ENCODE measurements at places on chromosomes 1 and 21.

DNA sequence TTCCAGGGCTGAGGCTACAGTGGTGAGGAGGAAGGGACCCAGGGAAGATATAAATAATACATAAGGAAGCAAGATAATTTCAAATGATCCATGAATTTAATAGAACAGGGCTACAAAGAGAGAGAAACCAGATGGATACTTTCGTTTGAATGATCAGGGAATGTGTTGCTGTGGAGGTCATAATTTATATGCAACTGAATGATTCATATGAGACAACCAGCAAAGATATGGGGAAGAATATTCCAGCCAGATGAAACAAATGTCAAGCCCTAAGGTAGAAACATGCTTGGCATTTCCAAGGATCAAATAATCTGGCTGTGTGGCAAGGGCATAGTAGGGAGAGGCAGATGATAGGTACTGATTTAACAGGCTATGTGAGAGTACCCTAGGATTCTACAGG lies 84.8 kb upstream of the ZC3H11B start:
- no peak for DNase-seq

DNA sequence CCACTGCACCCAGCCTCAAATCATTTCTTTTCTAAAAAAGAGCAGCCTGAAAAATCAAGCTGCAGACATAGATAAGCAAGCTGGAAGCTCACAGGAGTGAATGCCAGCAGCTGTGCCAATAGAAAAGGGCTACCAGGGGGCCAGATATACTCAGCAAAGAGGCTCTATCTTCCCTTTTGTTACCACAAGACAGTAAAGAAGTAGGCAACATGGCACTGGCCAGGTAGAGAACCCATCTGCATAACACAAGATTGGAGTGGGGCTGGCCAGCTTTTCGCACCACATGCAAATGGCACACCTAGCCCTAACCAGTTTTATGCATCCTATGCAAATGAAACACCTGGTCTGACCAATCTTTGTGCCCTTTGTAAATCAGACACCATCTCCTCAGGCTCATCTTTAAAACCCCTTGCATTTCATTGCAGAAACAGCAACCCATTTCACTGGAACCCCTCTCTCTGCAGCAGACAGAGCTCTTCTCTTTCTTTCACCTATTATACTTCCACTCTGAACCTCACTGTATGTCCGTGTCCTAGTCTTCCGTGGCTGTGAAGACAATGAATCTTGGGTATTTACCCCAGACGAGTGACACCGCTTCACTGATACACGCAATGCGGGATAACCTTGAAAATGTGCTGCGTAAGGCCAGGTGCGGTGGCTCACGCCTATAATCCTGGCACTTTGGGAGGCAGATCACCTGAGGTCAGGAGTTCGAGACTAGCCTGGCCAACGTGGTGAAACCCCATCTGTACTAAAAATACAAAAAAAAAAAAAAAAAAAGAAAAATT lies 15.1 kb downstream of the CASP9 start:
- no peak for DNase-seq

DNA sequence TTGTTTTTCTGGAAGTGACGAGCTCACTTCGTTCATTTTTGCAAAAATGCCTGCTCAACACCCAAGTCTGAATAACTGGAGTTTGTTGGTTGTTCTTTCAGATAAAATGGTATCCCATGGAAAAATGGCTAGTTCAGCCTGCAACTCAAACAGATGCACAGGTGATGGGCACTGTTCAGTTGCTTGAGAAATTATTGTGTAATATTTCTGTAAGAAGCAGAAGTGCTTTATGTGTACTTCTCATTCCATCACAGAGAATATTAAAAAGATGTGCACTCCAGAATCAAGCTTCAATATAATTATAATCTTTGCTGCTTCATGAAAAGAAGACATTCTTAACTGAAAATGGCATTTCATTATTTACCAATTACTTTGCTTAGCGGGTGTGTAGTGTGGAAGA lies 9.1 kb downstream of the SYT2 start:
- DNase-seq, result no peak

GRCh38 chr1:22670352-22670975 lies 17.4 kb downstream of the C1QB start:
- DNase-seq, result no peak

DNA sequence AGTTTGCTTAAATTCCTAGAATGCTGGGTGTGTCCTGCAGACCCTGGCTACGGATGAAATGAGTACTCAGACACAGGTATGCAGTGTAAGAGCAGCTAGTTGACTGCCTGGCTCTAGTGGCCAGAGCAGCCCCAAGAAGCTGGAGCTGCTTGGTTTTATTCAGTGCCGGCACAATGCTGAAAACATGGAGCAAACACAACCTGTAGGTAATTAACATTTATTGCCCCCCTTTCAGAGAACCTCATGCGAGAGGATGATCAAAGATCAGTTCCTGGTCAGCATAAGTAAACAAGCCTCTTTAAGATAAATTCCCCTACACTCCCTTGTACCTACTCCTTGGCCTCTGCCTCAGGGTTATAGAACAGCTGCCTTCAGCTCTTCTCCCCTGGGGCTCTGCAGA lies 43.2 kb downstream of the MRPS6 start:
- no peak for DNase-seq

- DNase-seq, result no peak
These were observed 213.4 kb upstream of the PTBP2 start for GRCh38 chr1:96508233-96508632.

GRCh38 chr1:19179597-19180264 lies 30.3 kb downstream of the UBR4 start:
- no peak for DNase-seq

DNA sequence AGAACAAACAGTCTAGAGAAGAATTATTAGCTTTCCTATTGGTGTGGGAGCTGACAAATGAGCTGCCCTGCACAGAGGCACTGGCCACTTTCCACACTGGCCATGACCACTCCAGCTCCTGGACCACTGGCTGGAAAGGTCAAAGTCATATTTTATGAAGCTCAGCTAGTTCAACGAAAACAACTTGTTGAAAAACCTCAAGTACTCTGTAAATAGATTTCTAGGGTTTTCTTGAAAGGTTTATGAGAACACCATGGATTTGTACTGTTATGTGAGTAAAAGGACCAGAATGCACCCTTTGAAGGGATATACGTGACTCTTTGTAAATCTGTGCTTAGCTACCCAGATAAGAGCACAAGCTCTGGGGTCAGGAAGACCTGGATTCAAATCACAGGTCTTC lies 54.5 kb upstream of the FGGY start:
- DNase-seq, result no peak

DNA sequence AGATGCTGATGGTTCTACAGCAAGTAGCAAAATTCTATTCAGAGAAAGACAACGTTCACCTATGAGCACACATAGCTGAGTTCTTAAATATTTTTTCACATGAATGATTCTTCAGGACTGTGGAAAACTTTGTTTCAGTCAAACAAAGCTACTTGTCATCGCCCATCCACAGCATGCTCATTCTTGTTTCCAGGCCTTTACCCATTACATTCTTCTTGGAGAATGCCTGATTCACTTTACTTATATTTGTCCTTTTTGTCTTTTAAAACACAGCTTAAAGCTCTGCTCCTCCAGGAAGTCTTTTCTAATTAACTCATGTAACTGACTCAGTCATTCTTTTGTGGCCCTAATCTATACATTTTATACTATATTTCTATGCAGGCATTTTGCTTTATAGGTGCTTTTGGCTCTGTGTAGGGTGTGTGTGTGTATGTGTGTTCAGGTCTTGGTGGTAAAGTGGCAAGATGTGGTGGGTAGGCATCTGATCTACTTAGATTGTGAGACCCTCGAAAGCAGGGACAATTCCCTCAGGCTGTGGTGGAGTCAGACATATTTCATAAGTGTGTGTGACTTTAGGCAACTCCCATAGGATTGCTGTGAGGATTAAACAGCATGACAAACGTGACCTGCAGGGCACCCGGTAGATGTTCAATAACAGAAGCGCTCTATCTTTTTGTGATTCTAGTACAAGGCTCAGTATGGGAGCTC lies 11.8 kb upstream of the MARK1 start:
- DNase-seq, result no peak

DNA sequence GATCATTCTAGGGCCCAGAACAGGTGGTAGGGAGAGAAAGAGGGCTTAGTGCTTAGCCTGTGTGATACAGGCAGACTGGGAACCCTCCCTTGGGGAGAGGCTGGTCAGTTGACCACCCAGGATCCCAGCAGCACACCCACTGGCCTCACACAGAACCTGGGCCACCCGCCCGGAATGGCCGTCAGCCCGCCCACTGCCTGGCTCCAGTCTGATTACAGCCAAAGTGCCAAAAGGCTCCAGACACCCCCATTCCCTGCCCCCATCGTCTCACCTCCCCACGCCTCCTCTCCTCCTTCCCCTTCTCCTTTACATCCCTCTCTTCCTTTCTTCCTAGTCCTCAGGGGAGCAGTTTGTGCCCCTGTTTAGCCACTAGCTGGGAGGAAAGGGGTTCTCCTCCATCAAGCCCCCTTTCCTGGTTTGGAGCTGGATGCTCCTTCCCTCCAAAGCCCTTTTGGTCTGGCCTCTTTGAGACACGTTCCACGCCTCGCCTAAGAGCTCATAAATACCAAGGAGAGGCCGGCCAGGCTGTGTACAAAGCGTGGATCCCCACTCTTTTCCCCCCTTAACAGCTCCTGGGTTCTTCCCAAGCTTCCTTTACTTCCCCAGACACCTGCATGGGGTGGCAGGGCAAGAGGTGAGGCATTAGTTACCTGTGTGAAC lies 4.6 kb upstream of the WNT2B start:
- no peak for DNase-seq

GRCh38 chr1:157135646-157136045 lies 2.5 kb downstream of the ETV3 start:
- no peak for DNase-seq

- no peak for DNase-seq
These were observed 1.5 kb downstream of the GPX7 start for GRCh38 chr1:52603630-52604029.

GRCh38 chr21:36551321-36551720 lies 71.4 kb upstream of the CLDN14 start:
- DNase-seq, result no peak

GRCh38 chr1:2602311-2602835 lies 15.8 kb downstream of the PRXL2B start:
- DNase-seq, result no peak

- no peak for DNase-seq
These were observed 116.0 kb upstream of the GUCA2B start for GRCh38 chr1:42037161-42037560.

DNA sequence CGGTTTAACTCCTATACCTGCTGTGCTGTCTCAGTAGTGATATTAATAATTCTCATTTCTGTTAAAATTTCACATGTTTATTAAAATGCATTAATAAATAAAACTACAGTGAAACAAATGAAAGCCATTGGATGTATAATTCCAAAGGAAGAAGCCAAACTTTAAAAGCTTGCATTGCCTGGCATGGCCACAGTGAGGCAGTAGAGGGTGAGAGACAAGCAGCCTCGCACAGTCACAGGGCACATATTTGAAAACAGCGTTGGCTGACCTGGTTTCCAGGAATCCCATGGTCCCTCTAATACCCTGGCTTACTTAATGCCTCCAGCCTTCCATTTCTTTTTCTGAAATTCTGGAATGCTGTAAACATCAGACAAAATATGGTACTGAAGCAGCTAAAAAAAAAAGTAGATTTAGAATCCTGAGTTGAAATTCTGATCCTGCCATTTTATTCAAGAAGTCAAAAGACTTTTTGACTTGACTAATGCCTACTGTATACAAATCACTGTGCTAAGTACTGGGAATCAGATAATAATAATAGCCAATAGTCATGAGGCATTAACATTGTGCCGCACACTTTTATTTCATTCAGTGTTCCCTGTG lies 6.7 kb upstream of the RNASEL start:
- no peak for DNase-seq

GRCh38 chr1:172775606-172776005 lies 116.7 kb downstream of the FASLG start:
- no peak for DNase-seq

DNA sequence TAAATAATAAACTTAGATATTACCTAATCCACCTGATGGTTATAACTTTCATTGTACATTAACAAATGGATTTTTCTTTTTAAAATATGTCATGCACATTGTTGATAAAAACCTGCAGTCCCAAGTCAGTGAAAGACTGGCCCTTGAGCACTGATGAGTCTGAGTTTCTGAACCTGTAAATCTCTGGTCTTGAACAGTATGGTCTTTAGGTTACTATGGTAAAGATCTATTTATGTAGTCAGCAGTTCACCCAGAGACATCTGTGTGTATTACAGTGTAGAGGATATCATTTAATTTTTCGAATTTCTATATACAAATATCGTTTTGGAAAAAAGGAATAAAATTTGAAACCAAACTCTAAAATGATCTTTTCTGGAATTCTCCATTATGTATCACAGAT lies 30.4 kb upstream of the SCYL3 start:
- no peak for DNase-seq
